ENCODE measurements at places on chromosomes 2 and 18.

DNA sequence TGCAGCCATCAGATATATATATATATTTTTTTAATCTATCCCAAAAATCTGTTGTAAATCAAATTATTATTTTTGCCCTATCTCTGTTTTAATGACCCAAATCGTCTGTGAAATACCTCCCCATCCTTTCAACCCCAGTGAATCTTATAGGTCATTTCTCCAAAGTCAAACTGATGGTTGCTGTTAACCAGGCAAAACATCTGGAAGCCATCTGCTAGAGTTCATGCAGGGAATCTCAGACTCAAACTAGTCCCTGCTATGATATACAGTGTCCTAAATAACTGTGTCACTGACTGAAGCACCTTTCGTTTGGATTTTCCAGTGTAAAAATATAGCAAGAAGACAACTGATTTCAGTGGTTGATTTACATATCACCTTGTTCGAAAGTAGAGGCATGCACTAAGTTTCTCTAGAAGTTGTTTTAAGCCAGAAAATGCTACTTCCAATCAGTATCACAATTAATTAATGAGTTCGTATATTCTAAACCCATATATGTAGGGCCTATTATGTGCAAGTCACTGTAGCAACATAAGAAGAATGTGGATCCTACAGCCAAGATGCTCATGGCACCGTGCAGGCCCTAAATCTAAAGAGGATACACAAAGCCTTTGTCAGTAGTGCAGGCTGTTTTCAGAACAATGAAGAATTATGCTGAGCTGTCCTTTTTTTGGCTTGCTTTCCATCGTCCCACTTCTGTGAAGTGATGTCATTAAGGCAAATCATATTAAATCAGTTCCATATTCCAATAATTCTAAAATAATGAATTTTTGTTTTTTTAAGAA, 566.0 kb downstream of the STK39 start:
- no peak for DNase-seq

DNA sequence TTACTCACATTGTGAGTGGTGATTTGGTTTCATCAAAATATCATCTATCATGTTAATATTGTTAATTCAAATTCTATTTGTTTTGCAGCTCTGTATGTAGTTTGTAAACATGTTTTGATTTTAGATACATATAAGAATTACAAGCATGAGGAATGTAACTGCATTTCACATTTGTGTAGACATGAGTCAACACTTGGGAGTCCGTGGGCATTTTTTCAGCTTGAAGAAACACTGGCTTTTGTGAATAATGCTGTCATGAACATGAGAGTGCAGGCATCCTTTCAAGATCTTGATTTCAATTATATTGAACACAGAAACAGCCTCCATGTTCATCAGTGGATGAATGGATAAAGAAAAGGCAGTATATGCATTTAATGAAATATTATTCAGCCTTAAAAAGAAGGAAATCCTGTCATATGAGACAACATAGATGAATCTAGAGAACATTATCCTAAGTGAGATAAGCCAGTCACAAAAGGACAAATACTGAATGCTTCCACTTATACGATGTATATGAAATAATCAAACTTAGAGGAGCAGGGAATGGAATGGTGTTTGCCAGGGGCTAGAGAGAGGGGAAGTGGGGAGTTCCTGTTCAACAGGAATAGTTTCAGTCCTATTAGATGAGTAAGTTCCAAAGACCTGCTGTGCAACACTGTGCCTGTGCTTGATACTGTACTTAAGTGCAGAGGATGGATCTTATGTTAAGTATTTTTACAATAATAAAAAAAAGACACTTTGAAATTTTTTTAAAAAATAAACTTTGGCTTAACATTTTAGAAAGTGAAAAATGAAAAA, 194.9 kb downstream of the LRATD1 start:
- DNase-seq, result peak; percentile 53

DNA sequence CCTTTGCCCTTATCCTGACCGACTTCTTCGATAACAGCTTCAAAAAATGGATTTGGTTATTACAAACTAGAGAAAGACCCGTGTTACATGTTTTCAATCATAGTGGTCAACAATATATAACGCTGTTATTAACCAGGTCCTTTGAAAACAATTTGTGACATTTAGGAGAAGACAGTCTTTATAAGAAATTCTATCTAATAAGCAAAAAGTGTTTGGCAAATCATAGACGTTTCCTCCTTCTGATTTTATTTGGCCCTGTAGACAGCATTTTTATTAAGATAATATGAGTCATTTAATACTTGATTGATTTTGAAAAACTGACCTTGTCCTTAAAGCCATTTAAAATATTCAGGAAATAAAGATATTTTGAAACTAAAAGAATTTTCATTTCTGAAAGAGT, 160.5 kb upstream of the DAPL1 start:
- no peak for DNase-seq

DNA sequence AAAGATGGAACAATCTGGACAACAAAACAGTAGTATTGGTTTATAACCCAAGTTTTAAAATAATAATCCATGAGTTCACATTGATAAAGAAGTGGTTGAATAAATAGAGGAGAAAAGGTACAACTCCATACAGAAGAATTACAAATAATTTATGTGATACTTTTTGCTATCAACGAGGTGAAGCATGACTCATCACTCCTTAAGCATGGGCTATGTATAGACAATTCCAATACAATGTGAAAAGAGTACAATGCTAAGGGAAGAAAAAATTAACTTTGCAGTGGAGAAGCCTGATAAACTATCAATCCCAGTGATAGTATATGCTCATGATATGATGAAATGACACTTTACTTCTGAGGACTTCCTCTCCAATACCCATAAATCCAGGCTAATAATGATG, 312.9 kb downstream of the GULP1 start:
- DNase-seq, result no peak

GRCh38 chr18:8361941-8362471, 247.2 kb upstream of the RAB12 start:
- no peak for DNase-seq

DNA sequence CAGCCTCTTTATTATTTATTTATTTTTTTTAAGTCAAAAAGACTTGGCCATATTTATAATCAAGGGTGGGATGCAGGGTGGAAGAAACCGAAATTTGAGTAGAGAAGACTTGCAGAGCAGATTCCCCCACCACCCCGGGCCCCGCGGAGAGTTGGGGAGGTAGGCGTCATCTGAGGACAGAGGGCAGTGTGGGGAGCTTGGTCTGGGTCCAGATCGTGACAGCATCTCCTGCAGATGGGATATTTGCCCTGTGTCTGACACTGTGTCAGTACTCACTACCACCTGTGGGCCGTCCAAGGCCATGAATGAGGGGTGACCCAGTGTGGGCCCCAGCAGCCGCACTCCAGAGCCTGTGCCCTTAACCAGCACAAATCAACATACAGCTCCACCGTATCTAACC, 10.5 kb upstream of the PRELID3A start:
- DNase-seq, result no peak

DNA sequence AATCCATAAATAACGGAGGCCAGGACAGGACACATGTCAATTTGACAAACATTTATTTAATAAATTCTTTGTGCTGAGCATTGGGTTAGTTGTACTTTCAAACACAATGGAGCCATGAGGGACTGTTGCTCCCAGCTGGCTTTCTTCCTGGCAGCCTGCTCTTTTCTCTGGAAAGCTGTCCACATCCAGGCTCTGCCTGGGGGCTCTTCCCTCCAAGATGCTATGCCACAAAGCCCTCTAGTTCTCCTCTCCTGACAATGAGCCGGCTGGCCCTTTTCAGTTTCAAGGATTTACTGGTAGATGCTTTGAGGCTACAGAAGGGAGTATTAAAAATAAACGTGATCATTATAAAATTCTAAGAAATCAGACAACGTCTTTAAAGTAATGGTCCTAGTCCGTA, 44.1 kb upstream of the SLC14A2 start:
- no peak for DNase-seq

- DNase-seq, result no peak
Observed at GRCh38 chr2:196516564-196516963, 123.0 kb upstream of the CCDC150 start.

All from astrocyte of the hippocampus (primary cell).